ENCODE measurements at places on chromosomes 5 and 9.

DNA sequence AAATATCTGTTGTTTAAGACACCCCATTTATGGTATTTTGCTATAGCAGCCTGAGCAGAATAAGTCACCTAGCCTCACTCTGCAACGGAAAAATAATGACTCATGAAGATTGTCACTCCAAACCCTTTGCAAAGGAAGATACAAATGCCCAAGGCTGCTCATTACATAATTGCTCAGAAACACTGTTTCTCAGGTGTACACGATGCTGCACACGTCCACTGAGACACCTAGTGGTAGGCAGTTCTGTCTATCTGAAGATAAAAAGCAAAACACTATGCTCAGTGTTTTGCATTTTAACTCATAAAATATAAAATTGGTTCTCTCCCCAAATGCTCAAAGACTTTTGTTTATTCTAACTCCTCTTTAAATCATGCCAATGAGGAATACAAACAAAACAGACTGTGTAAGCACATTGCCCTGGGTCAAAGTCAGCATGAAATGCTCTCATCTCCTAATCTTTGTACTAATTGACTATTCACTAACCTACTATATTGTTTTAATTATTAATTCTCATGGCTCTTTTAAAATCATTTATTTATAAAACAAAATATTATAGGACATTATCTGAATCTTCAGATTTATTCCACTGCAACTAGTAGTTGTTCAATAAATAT is 7.7 kb upstream of the TSLP start:
- peak; percentile 19 for DNase-seq

GRCh38 chr5:66570201-66570600 is 26.0 kb upstream of the MAST4 start:
- DNase-seq: no peak

DNA sequence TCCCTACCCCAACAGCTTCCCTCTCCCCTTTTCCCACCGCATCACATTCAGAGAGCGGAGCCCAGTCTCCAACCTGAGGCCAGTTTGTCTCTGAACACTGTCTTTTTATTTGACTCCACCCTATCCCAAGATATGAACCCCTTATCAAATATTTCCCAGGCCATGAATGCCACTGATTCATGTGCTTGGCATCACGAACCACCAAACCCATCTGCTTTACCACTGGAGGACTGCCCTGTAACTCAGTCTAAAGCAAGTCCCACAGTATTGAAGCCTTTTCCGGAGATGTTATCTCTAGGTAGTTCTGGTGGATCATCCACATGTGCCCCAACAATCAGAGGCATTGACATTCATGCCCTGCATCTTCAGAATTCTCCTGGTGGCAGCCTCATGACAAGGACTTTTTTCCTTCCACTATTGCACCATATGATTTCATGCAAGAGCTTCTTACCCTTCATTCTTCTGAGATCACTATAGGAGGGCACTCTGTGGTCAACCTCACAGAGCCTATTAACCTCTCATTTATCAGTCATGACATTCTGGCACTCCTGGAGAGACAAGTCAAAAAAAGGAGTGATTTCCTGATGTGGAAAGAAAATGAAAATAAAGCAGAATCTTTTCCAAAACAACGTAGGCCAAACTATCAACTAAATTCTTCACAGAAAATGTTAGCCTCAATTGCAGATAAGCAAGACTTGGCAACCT is 12.3 kb upstream of the SPATA31D4 start:
- DNase-seq: no peak

DNA sequence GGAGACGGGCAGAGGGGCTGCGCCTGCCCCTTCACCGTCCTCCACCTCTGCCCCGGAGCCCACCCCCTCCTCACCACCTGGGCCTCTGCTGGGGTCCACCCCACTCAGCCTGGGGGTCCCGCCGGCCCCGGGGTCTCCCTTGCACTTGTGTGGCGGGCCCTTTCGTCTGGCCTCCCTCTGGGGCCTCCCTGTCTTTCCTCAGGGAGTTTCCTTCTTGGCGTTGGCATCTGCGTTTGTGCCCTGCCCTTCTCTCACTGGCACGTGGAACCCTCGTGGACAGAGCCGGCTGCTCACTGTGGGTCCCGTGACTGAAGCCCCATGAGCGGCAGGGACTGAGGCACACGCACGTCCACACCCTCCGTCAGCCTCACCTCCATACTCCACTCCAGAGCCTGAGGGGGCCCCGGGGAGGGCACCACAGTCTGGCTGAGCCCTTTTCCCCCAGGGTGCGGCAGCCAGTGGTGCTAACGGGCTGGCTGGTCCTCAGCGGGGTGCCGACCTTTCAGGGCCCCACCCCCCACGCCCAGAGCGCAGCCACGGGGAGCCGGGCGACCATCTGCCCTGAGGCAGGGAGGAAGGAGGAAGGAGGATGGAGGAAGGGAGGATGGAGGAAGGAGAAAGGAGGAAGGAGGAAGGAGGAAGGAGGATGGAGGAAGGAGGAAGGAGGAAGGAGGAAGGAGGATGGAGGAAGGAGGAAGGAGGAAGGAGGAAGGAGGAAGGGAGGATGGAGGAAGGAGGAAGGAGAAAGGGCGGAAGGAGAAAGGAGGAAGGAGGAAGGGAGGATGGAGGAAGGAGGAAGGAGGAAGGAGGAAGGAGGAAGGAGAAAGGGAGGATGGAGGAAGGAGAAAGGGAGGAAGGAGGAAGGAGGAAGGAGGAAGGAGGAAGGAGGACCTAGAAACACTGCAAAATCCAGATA is 53.0 kb upstream of the NRARP start:
- no peak for DNase-seq

DNA sequence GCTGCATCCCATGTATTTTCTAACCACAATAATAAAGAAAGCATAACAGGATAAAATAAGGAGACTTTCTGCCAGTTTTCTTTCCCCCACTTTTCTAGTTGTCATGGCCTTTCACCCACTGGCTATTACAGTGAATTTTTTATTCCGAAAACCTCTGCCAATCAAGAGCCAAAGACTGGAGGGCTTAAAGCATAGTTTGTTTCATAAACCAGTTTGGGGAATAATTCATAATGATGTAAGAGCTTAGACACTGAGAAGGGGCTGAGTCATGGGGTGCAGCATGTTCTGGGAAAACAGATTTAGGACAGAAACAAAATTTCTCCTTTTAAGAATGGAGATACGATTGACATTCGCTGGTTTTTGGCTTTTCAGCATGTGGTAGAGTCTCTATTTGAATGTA is 4.4 kb upstream of the GLIPR2 start:
- DNase-seq: peak; percentile 64

DNA sequence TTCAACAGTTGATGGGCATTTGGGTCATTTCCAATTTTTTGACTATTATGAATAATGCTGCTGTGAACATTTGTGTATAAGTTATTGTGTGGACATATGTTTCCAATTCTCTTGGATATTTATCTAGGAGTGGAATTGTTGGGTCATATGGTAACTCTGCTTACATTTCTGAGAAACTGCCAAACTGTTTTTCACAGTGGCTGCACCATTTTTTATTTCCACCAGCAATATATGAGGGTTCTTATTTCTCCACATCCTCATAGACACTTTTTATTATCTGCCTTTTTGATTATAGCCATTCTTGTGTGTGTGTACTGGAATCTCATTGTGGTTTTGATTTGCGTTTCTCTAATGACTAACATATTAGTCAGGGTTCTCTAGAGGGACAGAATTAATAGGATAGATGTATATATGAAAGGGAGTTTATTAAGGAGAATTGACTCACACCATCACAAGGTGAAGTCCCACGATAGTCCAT is 14.7 kb upstream of the MED27 start:
- DNase-seq: peak; percentile 73
